ENCODE measurements at places on chromosomes 7 and 10. TPM values are rescaled to one million over a fixed set of nuclear protein-coding genes. Genes with fewer than 3 reads are reported as not detected.

GRCh38 chr7:24718977-24719491, 38.2 kb downstream of the GSDME start:
- DNase-seq = no peak

DNA sequence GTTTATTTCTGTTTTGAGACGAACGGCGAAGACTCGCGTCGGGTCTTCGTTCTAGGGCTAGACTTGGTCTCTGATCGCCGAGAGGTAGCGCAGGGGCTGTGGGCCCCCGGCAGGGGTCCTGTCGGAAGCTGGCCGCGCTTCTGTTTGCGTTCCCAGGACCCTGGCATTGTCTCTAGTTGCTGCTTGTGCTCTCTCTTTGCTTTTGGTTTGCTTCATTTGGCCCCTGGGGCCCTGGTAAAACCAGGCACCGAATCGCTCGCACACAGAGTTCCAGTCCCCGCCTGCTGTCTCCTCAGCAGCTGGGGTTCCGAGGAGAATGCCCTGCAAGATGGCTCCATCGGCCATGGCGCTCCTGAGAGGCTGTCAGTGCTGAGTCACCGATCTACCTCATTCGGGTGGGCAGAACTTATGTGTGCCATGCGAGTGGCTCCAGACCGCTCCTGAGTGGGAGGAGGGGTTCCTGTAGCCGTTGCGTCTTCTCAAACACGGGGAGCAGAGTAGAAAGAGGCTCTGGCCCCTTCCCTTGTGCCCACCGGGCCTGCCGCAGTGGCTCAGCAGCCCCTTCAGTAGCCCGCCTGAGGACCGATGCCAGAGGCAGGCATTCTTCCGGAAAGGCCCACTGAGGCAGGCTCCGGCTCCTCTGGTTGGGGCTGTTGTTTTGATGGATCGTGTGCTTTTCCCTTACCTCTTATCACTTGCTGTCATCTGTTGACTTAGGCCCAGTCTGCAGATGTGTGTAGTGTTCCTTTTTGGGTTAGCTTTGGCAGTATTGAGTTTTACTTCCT, 826 bp downstream of the CHPF2 start:
- peak; percentile 82 for DNase-seq

GRCh38 chr10:3420527-3421469, 248.2 kb upstream of the PITRM1 start:
- DNase-seq = no peak

DNA sequence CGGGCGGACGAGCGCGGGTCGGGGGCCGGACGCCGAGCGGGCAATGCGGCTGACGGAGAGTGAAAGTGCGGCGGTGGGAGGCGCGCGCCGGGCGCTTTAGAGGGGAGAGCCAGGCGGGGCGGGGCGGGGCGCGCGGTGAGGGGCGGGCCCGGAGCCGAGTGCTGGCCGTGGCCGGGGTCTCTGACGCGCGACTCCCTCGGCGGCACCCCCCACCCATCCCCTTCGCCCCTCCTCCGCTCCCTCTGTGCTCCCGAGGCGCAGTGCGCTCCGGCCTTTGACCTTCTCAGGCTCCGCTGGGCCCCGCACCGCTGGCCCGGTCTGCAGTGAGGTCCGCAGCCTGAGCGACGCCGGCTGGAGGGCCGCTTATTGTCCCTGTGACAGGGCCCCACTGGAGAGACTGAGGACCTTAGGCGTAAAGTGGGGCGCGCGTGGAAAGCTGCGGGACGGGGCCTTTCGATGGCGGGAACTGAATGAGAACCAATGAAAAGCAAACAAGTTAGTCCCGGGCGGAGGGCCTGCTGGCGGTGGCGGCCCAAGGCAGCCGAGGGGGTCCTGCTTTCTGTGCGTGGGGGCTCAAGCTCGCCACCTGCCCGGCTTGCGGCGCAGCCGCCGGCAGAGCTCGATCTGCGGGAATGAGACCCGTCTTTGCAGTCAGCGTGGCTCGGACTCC, at the start of gene CXCL12:
CXCL12 (minus strand) TSS at position 72 of the 670 bp plus-strand sequence. CDS start 92 bp downstream, outside the sequence.
- DNase-seq = no peak

DNA sequence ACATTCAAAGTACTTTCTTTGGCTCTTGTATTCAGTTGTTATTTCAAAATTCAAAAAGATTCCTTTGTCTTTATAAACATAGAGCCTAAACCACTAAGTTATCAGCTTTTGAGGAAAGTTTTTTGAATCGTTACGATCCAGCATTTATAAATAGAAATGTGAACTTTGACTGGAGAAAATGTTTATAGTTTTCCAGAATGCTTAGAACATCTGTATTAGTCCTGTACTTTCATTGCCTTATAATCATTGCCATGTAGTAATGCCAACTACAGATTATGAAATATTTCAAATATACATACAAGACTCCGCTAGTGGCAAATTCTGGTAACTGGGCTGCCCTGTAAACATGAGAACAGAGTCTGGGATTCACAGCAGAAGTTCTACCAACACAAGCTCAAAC, 191.3 kb upstream of the PRKCQ start:
- DNase-seq = peak; percentile 80

DNA sequence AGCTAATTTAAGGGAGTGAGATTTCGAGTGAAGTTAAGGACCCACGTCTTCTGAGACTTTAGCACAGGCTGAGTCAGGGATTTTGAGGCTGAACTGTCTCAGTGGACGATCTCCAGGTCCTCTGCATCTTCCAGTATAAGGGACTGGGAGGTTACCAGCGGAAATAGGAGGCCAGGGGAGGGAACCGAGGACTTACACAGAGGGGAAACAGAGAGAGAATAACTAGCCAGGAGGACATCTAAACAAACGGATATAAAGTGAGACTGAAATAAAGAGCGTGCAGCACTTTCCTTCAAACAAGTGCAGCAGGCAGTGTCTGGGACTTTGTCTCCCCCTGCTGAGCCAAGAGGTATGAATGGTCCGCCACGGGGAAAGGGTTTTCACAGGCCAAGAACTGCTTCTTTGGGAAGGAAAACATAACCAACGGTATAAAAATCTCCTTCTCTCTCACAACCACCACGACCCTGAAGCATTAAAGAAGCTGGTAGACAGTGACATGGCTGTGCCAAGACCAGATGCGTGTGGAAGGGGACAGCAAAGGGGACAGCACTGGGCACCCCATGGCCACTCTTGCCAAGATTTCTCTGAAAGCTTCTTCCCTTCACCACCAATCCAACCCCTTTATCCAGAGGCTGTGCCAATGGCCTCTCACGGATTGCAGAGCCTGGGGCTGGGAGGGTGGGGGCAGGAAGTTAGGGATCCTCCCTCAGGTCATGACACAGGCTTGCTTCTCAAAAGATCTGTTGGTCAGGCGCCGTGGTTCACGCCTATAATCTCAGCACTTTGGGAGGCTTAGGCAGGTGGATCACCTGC, 72.0 kb downstream of the SLC37A3 start:
- DNase-seq = peak; percentile 74

GRCh38 chr7:155965010-155965409, 152.7 kb upstream of the SHH start:
- no peak for DNase-seq

DNA sequence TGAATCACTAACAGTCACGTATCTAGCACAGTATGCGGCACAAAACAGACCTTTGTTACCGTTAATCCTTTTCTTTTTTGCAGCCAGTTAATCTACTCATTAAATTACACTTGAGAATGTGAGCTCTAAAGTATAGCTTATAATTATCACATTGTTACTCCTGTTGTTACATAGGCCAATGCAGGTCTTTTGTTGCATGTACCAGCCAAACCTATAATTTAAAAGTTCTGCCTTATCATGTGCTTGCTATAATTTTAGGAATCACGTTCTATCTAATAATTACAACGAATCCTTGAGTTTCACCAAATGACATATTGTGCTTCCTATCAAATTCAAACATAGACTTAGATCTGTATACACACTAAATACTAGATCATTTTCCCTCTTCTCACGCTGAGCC, 245.1 kb downstream of the DGKI start:
- DNase-seq = no peak

The SYT15B gene
- total RNA-seq = not detected

The PCDH15 gene
- total RNA-seq = not detected

The SUN3 gene
- not detected for total RNA-seq

The EPHB6 gene
- total RNA-seq = 0.43 TPM

The SRGN gene
- total RNA-seq = 112 TPM
